ENCODE measurements at places on chromosomes 2 and 18. TPM values are rescaled to one million over a fixed set of nuclear protein-coding genes. Genes with fewer than 3 reads are reported as not detected.
A peak's percentile ranks its signal among the peaks of the same experiment; 100 is the strongest.

- DNase-seq = no peak
Measured at GRCh38 chr18:2212598-2213205, 358.6 kb downstream of the METTL4 start.

DNA sequence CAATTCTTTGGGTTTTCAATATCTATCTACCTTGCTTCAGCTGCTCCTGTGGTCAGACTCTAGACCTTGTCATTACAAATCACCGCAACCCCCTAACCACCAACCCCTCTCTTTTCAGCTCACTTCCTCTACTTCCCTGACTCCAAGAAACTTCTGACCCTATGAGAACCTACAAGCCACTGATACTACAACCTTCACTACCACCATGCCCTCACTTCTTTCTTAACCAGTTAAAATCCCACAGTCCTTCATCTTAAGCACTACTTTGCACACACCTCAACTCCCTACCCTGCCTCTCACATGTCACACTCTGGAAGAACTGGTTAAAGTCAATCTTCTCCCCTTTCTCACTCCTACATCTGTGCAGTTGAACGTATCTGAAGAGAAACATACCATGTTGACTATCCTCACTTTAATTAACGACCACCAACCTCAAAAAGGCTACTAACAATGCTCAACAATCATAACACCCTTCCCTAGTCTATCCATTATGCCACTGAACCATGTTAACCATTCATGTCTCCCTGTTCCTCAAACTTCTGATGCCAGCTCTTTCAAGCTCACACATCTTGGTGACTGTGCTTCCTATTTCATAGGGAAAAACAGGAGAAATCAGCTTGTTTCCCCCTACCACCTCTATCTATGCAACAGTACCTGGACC lies 12.6 kb downstream of the EIF2AK3 start:
- no peak for DNase-seq

- no peak for DNase-seq
Measured at GRCh38 chr2:222738312-222738711, 66.9 kb downstream of the MOGAT1 start.

DNA sequence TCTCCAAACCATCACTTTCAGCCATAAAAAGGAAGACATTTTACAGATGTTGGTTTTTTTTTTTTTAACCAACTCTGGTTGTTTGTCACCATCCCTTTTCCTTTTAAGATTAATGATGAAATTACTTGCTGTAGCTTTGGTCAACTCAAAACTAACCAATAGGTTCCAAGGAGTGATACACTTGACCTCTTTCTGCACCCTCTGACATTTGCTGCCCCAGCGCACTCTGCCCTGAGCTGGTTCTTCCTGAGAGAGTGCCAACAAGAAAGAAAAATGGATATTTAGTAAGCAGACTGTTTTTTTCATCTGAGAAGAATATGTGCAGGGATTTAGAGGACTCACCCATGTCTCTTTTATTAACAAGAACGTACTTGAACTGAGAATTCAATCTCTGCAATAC lies 520.0 kb downstream of the TXNL1 start:
- DNase-seq = no peak

DNA sequence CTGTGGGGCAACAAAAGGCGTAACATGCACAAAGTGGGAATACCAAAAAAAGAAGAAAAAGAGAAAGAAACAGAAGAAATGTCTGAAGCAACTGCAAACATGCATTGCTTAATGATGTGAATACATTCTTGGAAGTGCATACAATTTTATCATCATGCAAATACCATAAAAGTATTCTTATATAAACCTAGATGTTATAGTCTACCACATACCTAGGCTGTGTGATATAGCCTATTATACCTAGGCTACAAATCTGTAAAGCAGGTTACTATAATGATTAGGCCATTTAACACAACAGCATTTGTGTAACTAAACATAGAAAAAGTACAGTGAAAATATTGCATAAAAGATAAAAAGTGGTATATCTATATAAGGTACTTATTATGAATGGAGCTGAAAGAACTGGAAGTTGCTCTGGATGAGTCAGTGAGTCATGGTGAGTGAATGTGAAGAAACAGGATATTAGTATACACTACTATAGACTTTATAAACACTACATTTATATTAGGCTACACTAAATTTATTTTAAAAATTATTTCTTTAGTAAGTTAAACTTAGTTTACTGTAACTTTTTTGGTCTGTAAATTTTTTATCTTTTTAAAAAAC lies 319.4 kb upstream of the KCNH7 start:
- peak; percentile 37 for DNase-seq

- DNase-seq = no peak
Measured at GRCh38 chr2:46461709-46462171, 17.6 kb upstream of the TMEM247 start.

GRCh38 chr2:132547090-132547687 lies 122.8 kb downstream of the LYPD1 start:
- DNase-seq = peak; percentile 81

DNA sequence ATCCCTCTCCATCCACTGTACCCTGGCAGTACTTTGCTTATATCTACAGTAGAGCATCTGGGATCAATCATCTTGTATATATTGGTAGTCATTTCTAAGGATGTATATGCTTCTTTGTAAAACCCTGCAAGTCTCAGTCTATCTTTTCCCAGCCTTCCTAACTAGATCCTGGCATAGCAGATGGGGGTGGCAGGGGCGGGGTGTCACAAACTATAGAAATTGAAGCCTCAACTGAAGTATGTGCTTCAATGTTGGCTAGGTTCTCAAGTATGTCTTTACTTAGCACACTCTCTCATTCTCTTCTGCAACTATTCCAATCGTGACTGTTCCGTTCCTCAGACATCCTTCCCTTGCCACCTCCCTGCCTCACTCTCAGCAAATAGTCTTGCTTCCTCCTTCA lies 30.1 kb upstream of the AGPS start:
- no peak for DNase-seq

MEX3C gene
- total RNA-seq = 36.5 TPM

RGPD4 gene
- not detected for total RNA-seq

- no peak for DNase-seq
Measured at GRCh38 chr18:79873449-79874110, 75.8 kb downstream of the KCNG2 start.

DNA sequence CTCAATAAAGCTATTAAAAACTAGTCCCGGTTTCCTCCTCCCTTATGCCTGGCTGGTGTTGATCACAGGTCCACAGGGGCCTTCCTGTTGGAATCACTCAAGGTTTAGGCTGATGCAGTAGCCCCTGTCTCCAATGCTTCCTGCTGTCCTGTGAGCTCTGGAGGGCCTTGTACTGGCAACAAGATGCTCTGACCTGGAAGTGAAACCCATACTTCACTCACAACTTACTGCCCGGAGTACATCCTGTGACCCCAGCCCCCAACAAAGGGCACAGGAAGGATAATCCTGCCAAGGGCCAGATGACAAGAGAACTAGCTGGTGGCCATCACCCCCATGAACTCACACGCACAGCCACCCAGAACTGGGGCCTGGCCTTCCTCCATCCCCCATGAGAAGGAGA lies 50.3 kb downstream of the ZBTB7C start:
- no peak for DNase-seq

DNA sequence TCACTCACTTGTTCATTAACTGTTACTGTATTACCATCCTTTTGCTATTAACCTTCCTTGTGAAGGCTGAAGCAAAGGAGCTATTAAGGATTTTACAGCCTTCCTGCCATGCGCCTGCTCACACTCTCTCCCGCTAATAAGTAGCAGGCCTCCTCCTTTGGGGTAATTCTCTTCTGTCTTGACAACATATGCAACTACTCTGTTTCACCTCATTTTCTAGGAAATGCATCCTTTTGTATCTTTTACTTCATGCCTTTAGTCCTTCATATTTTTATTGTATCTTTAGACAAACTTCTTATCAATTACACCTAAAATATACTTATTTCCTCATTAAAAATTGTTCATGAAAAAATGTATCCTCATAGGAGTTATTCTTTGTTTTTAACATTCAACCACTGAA lies 434.9 kb upstream of the LYPD1 start:
- DNase-seq = no peak

ERBB4 gene
- total RNA-seq = not detected

TCF7L1 gene
- 0.39 TPM for total RNA-seq

- no peak for DNase-seq
Measured at GRCh38 chr18:59939127-59939526, 39.3 kb downstream of the PMAIP1 start.

- peak; percentile 32 for DNase-seq
Measured at GRCh38 chr2:38438883-38439612, 62.0 kb upstream of the ATL2 start.

MROH2A gene
- 0.10 TPM for total RNA-seq

DNA sequence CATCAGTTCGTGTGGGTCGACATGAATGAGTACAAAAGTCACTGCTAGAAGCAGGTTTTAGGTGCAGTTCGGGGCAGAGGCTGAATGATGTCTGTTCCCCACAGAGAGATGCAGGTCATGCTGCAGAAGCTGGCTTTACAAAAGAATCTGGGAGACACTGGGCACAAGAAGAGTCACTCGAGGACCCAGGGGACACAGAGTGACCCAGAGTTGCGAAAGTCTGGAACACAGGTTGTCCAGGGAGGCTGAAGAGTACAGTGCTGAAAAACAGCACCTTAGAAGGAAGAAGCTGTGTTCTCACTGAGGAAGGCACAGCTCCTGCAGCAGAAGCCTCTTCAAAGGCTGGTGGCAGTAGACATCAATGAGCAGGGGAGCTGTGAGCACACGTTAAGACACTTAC lies 14.8 kb downstream of the CACNB4 start:
- no peak for DNase-seq

- DNase-seq = no peak
Measured at GRCh38 chr2:136486115-136486514, 279.2 kb upstream of the THSD7B start.

DNA sequence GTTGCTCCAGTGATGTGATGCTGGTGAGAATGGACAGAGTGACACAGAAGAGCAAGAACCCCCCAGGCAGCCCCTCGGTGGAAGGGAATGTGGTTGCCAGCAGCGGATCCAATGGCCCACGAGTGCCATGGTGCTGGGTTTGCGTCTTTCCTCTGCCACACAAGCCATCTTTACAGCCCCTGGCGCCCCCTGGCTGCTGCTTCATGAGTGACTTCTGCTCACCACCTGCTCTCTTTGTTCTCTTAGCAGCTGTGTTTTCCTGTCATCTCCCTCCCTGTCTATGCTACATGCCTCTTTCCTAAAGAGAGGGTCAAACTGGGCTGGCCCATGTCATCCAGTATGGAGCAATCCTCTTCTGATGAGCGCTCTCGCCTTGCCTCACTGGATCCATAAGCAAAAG lies 300.0 kb upstream of the SMIM21 start:
- peak; percentile 61 for DNase-seq

SGO2 gene
- total RNA-seq = 47.7 TPM

LYG2 gene
- total RNA-seq = not detected
